ENCODE measurements at places on chromosomes 12 and 14.

GRCh38 chr14:22764382-22764781 is 2.1 kb upstream of the OXA1L start:
- no peak for DNase-seq

DNA sequence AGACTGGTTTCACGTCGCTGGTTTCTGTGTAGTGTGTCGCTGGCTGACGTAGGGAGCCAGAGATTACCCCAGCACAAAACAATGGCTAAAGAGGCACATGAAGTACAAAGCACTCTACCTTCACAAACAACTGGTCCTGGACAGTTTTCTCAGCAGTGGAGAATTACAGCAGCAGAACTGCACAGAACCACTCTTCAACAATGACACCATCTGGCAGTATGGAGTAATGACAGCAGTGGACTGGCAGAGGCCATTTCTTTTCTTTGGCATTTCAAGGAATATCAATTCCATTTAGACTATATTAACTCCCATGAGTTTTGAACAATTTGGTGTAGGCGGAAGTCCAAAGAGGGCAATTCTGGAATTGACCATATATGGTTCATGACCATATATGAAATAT is 1074.1 kb downstream of the AACS start:
- no peak for DNase-seq

DNA sequence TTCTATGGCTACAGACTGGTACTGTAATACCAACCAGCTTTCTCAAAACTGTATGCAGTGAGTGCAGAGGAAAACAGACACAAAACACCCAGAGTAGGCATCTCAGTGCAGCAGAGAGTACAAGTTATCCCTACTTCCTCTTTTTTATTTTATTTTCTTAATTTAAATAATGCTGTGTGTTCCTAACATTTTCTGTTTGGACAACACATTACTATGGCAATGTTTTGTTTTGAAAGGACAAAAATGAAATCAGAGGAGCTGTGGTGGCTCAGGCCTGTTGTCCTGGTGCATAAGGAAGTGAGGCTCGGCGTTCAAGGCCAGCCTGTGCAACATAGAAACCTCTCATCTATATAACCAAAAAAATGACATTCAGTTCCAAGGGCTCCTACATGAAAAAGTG is 33.7 kb upstream of the SELPLG start:
- no peak for DNase-seq

DNA sequence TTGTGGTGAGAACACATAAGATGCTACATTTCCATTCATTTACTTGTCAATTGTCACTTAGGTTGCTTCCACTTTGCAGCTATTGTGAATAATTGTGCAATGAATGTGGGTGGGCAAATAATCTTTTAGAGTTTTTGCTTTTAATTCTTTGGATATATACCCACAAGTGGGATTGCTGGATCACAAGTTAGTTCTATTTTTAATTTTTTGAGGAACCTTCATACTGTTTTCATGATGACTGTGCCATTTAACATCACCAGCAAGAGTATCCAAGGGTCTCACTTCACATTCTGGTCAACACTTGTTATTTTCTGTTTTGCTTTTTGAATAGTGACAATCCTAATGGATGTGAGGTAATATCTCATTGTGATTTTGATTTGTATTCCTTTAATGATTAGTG is 10.5 kb downstream of the CLEC6A start:
- no peak for DNase-seq

GRCh38 chr12:14612250-14612649 is 44.6 kb upstream of the PLBD1 start:
- DNase-seq = no peak

- no peak for DNase-seq
These were observed 61.9 kb downstream of the CHGA start for GRCh38 chr14:92984896-92985295.

DNA sequence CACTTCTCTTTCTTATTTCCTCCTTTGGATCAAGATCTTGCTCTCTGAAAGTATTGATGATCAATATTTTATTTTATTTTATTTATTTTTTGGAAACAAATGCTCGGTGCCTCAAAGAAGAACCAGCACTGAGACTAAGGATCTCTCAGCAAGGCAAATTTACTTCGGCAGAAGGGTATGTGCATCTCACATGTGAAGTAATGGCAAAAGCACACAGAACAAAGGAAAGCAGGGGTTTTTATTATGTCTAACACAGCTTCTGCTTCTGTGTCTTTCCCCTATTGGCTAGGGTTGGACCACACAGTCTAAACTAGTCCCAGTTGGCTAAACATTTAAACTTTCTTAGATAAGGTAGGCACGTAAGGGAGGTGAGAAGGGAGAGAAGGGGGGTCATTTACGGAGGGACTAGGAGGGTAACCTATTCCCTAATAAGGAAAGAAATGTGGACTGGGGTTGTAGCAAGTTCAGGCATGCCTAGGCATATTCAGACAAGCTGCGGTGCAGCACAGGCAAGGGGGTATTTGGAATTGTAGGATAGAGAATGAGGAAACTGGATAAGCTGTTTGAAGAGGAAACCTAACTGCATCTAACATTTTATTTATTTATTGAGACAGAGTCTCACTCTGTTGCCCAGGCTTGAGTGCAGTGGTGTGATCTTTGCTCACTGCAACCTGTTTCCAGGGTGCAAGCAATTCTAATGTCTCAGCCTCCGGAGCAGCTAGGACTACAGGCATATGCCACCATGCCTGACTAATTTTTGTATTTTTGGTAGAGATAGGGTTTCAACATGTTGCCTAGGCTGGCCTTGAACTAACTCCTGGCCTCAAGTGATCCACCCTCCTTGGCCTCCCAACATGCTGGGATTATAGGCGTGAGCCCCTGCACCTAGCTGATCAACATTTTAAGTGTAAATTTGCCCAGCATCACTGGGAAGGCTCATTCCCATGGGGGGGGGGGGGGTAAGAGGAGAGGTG is 90.0 kb upstream of the EIF5 start:
- no peak for DNase-seq

DNA sequence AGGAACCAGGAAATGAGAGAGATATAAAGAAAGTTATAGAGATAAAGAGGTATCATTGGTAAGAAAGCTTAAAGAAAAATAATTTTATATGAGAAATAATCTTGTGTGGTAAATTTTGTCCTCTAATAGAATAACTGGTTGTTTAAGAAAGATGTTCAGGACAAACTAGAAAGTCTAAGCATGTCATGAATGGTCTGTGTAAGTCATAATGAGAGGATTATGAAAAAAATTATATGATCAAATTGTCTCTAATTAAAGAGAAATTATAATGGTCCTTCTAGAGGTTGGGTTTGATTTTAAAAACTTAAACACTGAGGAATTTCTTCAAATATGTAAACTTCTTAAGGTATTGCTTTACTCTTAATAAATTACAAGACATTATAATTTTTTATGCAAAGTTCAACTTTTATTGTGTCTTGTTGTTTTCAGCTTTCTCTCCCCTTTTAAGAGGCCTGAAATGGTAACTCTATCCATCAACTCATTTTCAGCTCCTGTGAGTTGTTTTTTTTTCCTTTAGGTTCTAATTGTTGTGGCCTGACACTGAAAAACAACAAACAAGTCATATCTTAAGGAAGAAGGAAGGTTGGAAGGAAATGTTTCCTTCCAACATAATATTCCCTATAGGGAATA is 88.2 kb upstream of the CNOT2 start:
- no peak for DNase-seq

- no peak for DNase-seq
These were observed 13.2 kb upstream of the SLC41A2 start for GRCh38 chr12:104971306-104971705.

DNA sequence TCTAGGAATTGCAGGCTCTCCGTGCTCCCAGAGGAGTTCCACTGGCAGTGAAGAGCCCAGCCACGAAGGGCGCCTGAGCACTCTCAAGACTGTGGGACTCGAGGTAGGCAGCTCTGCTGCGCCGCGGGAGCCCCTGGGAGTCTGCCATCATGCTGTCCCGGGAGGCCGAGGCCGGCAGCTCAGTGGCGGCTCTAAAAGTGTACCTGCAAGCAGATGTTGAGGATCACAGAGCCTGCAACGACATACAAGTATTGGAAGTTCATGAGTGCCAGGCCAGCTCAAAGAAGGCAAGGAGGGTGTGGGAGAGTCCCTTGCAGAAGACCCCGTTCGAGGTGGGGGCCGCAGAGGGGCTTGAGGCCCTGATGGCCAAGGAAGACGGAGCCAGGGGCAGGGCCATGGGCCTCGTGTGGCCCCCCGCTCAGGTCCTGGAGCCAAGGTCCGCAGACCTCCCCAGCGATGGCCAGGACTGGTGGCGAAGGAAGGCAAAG is 62.7 kb downstream of the MUCL1 start:
- DNase-seq = no peak

DNA sequence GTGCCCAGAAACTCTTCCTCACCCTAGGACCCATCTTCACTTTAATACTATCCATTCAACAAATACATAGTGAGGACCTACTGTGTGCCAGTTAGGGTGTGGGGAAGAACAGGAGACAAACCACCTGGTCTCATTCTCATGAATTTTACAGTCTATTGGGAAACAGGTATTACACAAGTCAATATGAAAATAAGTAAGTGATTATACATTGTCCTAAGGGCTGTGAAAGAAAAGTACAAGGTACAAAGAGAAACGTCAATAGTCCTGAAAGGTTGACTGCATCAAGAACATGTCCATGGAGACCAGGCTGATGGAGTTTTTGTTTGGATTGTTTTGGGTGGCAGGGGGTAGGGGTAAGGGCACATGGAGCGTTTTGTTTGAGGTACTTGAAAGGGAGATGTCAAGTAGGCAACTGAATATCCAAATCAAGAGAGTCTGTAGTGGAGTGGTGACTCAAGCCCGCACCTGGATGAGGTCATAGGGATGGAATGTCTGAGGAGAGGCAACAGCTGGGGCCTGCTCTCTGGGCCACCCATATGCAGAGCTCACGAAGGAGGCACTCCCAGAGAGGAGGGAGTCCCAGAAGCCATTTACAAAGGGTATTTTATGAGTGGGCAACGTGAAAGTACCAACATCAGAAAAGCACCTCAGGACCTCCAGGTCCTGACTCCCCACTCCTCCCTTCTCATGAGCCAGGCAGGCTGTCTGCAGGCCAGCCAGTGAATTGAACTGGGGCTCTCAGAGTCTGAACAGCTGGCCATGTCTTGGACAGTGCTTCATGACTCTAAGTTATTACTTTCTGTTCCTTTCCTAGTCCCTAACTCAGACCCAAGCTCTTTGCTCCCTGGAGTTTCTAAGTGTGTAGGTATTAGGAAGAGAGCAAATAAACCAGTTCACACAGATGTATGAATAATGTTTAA is 272.0 kb downstream of the ZFP36L1 start:
- DNase-seq = no peak

- DNase-seq = no peak
These were observed 414.4 kb downstream of the FUT8 start for GRCh38 chr14:65826946-65827345.

Measured in NCI-H1417 treated with DMSO at 0.1 percent for 48 hours (cell line).